B cell (primary cell): ENCODE measurements at places on chromosomes 12 and 14.

- DNase-seq, result no peak
These were observed 711.1 kb upstream of the SEL1L start for GRCh38 chr14:82244791-82245190.

DNA sequence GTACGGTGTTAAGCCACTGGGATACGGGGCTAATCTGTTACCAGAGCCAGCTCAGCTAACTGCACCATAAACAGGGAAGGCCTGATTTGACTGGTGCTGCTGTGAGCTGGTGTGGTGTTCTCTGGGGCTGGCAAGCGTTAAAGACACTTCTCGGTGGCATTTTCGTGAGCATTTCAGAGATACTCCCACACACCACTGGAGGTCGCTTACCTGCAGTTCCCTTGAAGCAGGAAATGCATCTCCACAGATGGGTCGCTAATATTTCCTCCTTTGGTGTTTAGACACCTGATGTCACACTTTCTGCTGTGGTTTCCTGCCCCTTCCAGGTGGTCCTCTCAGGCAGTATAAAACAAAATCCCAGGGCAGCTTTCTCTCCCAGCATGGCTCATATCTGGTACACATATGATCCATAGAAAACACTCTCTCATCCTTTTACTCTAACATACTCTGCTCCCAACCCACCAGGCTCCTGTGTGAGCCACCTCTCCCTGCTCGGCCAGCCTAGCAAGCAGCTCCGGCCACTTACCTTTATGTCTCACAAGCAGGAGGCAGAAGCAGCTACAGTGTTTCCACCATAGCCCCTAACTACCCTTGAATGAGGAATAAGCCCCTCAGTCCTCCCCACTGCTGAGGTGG is 129.9 kb upstream of the GRIN2B start:
- peak; percentile 82 for DNase-seq

DNA sequence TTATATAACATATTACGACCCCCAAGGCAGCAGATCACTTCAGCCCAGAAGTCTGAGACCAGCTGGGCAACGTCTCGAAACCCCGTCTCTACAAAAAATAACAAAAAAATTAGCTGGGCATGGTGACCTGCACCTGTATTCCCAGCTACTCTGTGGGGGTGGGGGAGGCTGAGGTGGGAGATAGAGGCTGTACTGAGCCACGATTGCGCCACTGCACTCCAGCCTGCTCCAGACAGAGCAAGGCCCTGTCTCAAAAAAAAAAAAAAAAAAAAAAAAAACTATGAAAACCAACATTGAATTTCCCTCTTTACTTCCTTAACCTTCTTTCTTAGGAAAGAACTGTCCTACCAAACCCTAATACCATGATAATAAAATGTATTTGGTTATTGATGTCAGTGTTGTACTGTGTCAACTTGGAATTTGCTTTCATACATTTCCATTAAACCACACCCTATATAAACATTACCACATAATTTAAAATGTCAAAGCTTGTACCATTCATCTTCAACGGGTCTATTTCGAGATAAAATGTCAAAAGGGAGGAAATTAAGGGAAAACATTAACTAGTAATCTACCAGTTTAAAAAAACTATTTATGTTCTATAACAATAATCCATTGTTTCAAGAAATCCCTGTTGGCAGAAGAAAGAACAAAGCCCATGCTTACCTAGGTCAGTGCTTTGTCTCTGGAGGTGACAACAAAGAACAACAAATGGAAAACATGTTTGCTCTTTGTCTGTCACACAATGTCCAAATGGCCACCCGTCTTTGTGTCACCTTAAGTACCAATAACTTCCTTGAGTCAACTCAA is 17.4 kb downstream of the GALNT4 start:
- no peak for DNase-seq

DNA sequence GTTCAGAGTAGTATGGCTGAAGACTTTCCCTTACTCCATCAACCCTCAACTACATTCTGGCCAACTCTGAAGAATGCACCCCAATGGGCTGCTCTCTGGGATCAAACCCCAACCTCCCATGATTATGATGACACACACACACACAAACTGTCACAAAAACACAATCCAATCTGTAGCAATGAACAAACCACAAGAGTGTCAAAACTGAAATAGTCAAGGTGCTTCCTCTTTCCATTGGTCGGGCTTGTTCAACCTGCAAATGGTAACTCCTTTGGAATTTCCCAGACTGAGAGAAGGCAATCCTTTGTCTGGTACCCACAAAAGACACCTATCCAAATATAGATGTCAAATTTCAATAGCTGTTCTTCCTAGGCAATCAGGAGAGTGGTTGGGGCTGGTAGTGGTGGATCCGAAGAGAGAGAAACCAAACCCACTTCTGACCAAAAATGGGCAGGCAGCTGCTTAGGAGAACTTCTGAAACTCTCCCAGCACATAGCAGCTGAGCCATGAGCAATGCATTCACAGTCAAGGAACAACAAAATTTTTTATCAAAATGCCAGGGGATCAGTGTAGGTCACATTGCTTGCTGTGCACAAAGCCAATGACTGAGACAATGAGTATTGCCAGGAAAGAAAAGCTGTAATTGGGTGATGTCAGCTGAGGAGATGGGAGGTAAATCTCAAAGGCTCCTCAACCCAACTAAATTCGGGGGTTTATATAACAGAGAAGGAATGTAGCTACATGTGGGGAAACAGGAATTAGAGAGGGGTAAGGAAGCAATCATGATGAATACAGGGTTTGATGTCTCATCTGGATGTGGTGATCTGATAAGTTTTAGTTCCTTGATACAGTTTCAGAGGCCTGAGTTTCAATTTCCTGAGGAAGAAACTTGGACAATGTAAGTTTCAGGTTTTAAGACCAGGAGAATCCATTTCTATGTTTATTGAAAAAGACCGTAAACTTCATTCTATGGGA is 191.4 kb downstream of the KITLG start:
- DNase-seq, result no peak

GRCh38 chr12:29067430-29067829 is 81.6 kb upstream of the FAR2 start:
- DNase-seq, result no peak

DNA sequence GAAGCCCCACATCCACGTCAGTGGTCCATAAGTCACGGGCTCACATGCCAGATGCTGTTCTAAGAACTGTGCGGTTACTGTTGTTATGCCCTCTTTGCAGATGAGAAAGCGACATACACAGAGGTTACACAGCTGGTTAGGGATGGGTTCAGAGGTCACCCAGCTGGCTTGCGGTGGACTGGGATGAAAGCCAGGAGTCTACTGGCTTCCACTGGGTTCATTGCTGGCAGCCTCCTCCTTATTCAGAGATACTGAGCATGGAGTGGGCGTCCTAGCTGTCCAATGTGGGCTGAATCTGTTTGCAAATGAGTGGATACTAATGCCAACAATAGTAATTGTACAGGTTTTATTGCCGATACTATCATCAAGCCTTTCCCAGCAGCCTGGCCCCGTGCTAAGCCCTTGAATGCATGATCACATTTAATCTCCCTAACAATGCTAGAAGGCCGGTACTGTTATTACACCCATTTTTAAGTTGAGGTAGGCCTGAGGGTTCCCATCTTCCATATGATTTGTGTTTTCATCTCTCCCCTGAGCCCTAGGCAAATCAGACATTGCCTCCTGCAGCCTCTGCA is 129.1 kb downstream of the PLXNC1 start:
- no peak for DNase-seq

DNA sequence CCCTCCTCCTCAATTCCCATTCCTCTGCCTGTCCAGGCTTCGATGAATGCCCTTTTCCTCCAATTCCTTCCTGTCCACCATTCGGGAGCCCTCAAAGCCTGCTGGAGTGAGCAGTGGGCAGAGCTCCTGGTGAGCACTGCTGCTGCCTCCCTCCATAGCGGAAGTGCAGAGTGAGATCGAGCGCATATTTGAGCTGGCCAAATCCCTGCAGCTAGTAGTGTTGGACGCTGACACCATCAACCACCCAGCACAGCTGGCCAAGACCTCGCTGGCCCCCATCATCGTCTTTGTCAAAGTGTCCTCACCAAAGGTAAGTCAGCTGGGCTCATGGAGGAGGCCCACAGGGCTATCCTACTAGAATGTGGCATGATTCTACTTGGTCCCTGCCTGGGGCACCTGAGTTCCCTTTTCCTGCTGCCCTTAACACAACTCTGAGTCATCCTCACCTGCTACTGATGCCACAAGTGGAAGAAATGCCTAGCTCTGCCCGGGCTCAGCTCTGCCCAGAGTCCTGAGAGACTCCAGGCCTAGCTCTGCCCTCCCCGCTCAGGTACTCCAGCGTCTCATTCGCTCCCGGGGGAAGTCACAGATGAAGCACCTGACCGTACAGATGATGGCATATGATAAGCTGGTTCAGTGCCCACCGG is 8.0 kb downstream of the CACNB3 start:
- DNase-seq, result no peak

DNA sequence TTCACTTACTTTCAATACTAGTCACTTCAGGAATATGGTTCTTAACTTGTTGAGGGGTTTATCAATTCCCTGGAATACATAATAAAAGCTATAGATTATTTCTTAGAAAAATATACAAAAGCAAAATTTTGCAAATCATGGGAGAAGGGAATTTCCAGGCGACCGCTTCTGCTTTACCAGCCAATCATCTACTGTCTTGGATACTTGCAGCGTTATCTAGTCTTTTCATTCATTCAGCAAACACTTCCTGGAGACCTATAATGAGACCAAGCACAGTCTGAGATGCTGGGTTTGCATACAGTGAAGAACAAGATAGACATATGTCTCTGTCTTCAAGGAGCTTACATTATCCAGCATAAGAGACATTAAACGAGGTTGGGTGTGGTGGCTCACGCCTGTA is 1.5 kb upstream of the MRPL42 start:
- no peak for DNase-seq

- DNase-seq, result peak; percentile 73
These were observed 3.1 kb upstream of the TNS2 start for GRCh38 chr12:53046655-53047220.

- no peak for DNase-seq
These were observed 55.6 kb downstream of the SYNE3 start for GRCh38 chr14:95460647-95461478.

GRCh38 chr14:73785336-73785833 is 66.2 kb upstream of the PTGR2 start:
- DNase-seq, result peak; percentile 50
